ENCODE measurements at places on chromosomes 4 and X. TPM values are rescaled to one million over a fixed set of nuclear protein-coding genes. Genes with fewer than 3 reads are reported as not detected.

GRCh38 chr4:6105311-6105911, 87.2 kb upstream of the C4orf50 start:
- H3K4me3 ChIP-seq, result no peak overlapping the region
- no peaks in the 10 kb centered on the region for H3K36me3 ChIP-seq
- no peaks in the 10 kb centered on the region for H3K27me3 ChIP-seq
- DNase-seq, result no peak
- H3K27ac ChIP-seq, result no peak overlapping the region

DNA sequence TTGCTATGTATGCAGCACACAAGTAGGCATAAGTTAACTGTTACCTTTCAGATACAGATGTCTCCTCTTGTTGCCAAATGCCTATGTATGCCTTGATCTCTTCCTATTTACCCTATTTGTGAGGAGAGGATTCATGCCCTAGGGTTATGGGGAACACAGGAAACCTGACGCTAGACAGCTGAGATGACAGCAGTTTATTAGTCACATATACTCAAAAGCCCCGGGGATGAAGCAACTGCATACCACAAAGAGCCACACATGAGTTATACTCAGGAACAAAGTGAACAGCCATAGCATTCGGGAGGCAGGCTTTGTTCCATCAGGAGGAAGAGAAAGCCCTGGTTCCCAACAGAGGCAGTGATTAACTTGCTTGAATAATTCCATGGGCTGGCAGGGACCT, 1011.7 kb upstream of the PCDH7 start:
- no peaks in the 10 kb centered on the region for H3K4me1 ChIP-seq
- no peak overlapping the region for H3K4me3 ChIP-seq
- H3K36me3 ChIP-seq, result no peaks in the 10 kb centered on the region
- H3K27me3 ChIP-seq, result no peaks in the 10 kb centered on the region
- H3K27ac ChIP-seq, result no peak overlapping the region
- no peak for DNase-seq

- H3K36me3 ChIP-seq, result no peaks in the 10 kb centered on the region
- no peaks in the 10 kb centered on the region for H3K27me3 ChIP-seq
- H3K4me1 ChIP-seq, result no peaks in the 10 kb centered on the region
- H3K27ac ChIP-seq, result no peak overlapping the region
- DNase-seq, result no peak
Observed at GRCh38 chr4:123740236-123740635, 343.6 kb downstream of the SPRY1 start.

DNA sequence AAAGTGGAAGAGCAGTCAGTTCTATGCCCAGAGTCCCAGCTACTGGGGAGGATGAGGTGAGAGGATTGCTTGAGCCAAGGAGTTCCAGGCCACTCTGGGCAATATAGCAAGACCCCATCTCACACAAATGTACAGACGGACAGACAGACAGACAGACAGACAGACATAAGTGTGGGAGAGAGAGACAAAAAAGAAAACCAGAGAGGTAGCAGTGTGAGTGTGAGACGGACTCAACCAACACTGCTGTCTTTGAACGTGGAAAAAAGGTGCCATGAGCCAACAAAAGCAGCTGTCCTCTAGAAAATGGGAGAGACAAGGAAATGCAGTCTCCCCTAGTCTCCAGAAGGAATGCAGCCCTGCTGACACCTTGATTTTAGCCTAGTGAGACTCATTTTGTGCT, 18.2 kb upstream of the RPL34 start:
- DNase-seq, result no peak
- no peaks in the 10 kb centered on the region for H3K27me3 ChIP-seq
- H3K4me3 ChIP-seq, result no peak overlapping the region
- H3K27ac ChIP-seq, result no peak overlapping the region
- no peaks in the 10 kb centered on the region for H3K4me1 ChIP-seq

GRCh38 chrX:148806145-148806870, 305.9 kb downstream of the AFF2 start:
- H3K36me3 ChIP-seq, result no peaks in the 10 kb centered on the region
- DNase-seq, result no peak
- no peak overlapping the region for H3K27ac ChIP-seq

GRCh38 chr4:95093936-95094929, 336.5 kb downstream of the BMPR1B start:
- no peak for DNase-seq
- no peaks in the 10 kb centered on the region for H3K36me3 ChIP-seq
- no peaks in the 10 kb centered on the region for H3K4me1 ChIP-seq
- H3K27me3 ChIP-seq, result no peaks in the 10 kb centered on the region

DNA sequence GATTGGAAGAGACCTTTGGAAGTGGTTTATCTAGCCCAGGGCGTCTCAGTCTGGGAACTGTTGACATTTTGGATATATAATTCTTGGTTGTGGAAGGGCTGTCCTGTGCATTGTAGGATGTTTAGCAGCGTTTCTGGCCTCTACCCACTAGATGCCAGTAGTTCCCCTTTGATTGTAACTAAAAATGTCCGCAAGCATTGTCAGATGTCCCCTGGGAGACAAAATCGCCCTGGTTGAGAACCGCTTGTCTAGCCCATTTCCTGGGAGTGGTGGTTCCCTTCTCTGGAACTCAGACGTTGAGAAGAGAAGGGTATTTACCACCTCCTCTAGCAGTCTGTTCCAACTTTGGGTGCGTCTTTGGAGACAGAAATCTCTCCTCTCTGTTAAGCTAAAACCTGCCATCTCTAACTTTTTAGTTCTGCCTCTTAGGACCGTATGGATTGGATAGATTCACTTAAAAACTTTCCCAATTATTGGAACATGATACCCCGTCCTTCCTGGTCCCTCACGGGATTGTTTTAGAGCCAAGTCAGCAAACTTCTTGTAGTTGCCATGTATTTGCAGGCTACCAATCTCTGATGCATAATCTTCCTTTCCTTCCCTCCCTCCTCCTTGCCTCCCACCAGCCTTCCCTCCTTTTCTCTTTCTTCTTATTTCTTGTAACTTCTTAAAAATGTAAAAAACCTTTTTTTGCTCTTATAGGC, 13.9 kb downstream of the TMEM165 start:
- no peaks in the 10 kb centered on the region for H3K36me3 ChIP-seq
- no peak overlapping the region for H3K27ac ChIP-seq
- H3K4me1 ChIP-seq, result peaks cover 23% of the 10 kb centered on the region
- no peak overlapping the region for H3K4me3 ChIP-seq
- H3K27me3 ChIP-seq, result no peaks in the 10 kb centered on the region

DNA sequence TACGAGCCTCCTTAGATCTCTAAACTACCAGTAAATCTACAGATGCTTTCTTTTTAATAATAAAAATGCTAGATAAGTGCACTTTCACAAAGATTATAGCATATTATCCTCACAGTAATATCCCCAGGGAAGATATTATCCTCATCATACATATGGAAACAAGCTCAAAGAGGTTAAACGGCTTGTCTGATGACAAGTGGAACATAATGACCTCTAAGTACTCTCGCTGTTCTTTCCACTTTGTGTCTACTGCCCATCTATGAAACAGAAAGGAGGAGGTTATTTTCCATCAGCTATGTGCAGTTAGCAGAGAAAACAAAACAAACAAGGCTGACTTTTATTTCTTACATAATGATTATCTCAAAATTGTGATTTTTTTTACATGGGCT, 42.8 kb upstream of the PRDM8 start:
- H3K4me1 ChIP-seq, result no peaks in the 10 kb centered on the region
- H3K27ac ChIP-seq, result no peak overlapping the region
- no peak for DNase-seq
- H3K27me3 ChIP-seq, result no peaks in the 10 kb centered on the region

- no peak for DNase-seq
- H3K4me1 ChIP-seq, result no peaks in the 10 kb centered on the region
- no peaks in the 10 kb centered on the region for H3K27me3 ChIP-seq
- H3K27ac ChIP-seq, result no peak overlapping the region
- H3K4me3 ChIP-seq, result no peak overlapping the region
Observed at GRCh38 chr4:38194047-38194602, 233.9 kb downstream of the PTTG2 start.

DNA sequence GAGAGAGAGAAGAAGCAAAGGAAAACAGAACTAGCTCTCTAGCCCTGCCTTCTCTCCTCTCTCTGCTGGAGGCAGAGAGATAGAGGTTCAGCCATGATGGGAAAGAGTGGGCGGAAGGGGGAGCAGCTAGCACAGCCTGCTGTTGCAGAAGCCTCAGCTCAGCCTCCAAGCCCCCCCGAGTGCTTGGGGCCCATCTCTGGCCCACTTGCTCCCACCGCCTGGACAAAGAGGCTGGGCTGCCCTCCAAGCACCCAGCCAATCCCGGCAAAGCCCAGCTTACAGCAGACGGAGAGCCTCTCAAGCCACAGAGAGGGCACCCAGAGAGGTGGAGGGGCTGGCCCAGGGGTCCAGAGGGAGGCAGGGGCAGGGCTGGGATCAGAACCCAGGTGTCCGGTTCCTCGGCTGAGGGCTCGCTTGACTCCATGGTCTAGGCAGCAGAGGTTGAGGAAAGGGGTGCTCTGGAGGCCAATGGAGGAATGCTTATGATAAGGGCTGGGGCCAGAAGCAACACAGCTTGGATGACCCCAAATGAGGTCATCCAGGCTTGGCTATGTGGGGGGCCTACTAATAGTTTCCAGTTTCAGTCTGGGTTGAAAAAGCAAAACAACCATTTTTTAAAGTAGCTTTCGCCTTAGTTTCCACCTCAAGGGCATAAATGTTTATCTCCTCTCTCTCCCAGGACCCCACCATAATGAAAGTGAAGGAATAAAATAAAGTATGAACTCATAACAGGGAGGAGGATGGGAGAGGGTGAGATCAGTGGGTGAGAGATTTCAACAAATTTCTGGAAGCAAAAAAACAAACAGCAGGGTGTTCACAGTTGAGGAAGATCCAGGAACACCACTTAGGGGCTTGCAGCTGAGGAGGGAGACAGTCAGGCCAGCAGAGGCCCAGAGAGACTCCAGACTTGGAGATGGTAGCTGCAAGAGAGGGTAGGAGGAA, 24.9 kb upstream of the IQSEC2 start:
- no peaks in the 10 kb centered on the region for H3K36me3 ChIP-seq
- H3K4me1 ChIP-seq, result no peaks in the 10 kb centered on the region
- H3K27ac ChIP-seq, result no peak overlapping the region

DNA sequence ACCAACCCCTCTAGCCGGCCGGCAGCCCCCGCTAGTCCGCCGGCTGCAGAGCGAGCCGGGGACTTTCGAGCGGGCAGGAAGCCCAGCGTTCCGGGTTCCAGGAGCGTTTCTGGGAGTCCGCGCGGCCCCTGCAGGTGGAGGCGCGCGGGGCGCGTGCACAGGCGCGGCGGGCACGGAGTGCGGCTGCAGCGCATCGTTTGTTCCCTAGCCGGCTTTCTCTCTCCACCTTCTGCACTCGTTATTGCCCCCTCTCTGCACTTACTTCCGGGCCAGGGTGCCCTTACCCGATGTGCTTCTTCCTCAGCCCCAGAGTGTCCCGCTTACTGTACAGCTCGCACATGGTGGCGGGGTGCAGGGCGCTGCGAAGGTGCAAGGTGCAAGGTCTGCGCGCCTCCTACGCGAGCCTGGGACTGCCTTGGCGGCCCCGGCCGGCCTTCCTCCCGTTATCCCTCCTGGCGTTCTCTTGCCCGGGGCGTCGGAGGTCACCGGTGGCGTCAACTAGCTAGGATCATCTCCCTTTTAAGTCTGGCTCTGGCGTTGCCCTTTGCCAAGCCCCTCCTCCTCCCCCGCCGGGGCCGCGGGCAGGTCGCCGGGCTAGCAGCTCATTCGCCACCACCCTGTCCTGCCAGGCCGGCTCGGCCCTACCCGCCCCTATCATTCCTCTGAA, at the start of gene ETNPPL:
Gene ETNPPL, minus strand, starts transcription at position 495 of the 667 bp plus-strand sequence. Its CDS starts 155 bp downstream, at position 340.
- H3K27ac ChIP-seq, result no peak within 1 kb of the TSS
- H3K4me3 ChIP-seq, result peak within 1 kb of the TSS; percentile 42
- peaks cover 1% of the 10 kb centered on the region for H3K27me3 ChIP-seq

DNA sequence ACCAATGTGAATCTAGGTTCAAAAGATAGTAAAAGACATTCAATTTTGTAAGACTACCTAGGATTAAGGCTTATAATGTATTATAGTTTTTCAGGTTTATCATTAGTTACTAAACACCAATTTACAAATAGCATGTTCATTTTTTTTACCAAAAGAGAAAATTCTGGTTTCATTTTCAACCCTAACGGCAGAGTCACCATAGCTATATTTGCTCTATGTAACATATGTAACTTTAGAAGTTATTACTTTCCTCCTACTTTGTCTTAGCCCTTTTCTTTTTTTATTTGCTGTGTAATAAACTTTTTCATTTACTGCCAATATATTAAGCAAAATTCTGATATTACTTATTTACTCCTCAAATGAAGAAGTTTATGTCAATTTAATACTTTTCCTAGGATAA, 639.6 kb downstream of the ARAP2 start:
- DNase-seq, result no peak
- no peaks in the 10 kb centered on the region for H3K27me3 ChIP-seq
- no peaks in the 10 kb centered on the region for H3K4me1 ChIP-seq
- no peak overlapping the region for H3K27ac ChIP-seq
- no peak overlapping the region for H3K4me3 ChIP-seq
- H3K36me3 ChIP-seq, result no peaks in the 10 kb centered on the region

DNA sequence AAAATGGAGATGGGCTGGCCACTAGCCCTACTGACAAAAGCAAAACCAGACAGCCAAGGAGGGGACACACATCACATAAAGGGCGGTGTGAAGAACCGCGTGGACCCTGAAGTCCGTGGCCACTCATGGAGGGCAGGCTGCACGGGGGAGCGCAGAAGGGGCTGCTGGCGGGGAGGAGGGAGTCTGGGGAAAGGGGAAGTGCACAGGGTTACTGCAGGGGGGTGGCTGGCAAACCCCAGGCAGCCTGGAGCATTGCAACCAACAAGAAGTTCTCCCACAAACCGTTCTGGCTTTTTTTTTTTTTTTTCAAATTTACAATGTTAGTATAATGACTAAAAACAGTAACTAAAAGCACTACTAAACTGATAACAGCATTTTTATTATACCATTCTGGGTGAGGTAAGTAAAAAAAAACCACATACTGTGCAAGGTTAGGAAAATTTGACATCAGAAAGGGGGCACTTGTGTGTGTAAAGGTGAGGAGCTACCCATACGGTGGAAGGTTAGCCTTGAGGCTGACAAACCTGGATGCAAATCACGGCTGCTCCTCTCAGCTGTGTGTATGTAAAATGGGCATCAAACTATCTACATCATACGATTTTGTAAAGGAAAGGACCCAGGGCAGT, 87.1 kb downstream of the TSPAN5 start:
- no peaks in the 10 kb centered on the region for H3K36me3 ChIP-seq
- H3K27me3 ChIP-seq, result no peaks in the 10 kb centered on the region
- DNase-seq, result no peak
- no peak overlapping the region for H3K27ac ChIP-seq
- H3K4me1 ChIP-seq, result no peaks in the 10 kb centered on the region

DNA sequence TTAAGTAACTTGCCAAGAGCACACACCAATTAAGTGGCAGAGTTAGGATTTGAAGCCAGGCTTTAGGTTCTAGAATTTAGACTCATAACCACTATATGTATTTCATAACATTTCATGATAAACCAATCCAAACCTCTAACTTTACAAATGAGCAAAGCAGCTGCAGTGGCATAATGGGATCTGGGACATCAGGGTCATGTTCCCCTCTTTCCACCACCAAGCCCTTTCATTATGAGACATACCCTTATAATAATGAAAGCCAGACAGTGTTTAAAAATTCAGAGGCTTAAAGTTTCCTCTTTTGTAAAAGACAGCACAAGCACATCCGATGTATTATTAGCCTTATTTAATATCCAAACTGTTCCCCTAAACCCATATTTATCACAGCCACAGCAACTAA, 28.3 kb upstream of the AMELX start:
- no peaks in the 10 kb centered on the region for H3K27me3 ChIP-seq
- no peak overlapping the region for H3K27ac ChIP-seq
- no peak for DNase-seq
- no peak overlapping the region for H3K4me3 ChIP-seq
- H3K4me1 ChIP-seq, result peaks cover 37% of the 10 kb centered on the region

GPC3 gene
- 266 TPM for total RNA-seq

USP26 gene
- not detected for total RNA-seq

EIF1AX gene
- 144 TPM for total RNA-seq

RPS6KA6 gene
- total RNA-seq, result 8.7 TPM

HTR2C gene
- not detected for total RNA-seq

LUZP4 gene
- not detected for total RNA-seq

TEX28 gene
- not detected for total RNA-seq
